ENCODE measurements at places on chromosomes 11 and 22.

DNA sequence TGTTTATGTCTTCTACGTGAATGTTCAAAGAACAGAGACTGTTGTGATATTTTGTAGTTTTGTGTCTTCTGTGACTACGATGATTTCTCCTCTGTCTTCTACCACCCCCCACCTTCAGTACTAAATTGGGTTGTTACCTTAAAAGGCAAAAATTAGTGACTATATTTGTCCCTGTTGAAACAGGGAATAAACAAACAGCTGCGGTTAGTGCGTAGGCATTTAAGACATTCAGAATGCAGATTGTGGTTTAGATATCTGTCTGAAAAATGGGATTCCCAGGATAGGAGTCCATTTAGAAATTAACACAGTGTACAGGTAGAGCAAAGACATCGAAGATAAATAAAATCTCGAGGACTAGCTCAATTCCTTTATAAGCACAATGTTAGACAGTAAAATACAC is 15.6 kb upstream of the ARHGAP42 start:
- DNase-seq: no peak

DNA sequence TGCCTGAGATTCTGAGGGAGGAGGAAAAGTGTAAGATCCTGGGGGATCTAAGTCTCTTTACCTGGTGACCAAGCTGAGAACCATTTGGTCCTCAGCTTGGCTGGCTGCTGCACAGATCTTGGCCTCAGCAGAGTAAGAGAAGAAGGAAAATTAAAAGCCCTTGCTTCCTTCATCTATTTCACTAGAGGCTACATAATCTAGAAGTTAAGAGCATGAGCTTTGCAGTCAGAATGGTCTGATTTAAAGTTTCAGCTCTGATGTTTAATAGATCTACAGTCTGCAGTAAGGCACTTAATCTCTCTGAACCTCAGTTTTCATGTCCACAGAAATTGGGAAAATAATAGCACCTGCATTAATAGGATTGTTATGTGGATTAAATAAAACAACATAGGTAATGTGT is 3.1 kb upstream of the ZBTB16 start:
- no peak for DNase-seq

DNA sequence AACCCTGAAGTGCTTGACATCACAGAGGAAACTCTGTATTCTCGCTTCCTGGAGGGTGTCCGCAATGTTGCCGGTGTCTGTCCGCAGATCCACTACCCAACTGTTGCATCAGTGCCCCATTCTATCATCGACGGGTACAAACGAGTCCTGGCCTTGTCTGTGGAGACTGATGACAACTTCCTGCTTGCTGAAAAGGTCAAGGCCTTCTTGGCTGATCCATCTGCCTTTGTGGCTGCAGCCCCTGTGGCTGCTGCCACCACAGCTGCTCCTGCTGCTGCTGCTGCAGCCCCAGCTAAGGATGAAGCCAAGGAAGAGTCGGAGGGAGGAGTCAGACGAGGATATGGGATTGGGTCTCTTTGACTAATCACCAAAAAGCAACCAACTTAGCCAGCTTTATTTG is 42.9 kb upstream of the DAGLA start:
- no peak for DNase-seq

DNA sequence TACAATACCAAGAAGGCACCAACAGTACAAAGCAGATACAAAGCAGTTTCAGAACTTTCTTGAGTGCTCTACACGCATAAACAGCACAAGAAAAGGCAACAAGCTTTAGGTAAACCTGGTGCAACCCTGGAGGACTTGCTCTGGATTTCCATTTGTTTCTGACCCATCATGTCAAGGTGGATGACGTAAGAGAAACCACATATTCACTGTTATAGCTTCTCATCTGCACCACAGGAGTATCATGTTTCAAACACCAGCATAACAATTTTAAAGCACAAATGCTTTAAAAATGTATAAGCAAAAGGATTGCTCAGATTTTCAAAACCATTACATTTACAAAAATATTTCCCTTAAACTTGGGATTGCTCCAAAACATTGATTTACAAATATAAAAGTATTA is 25.0 kb upstream of the YPEL1 start:
- no peak for DNase-seq

DNA sequence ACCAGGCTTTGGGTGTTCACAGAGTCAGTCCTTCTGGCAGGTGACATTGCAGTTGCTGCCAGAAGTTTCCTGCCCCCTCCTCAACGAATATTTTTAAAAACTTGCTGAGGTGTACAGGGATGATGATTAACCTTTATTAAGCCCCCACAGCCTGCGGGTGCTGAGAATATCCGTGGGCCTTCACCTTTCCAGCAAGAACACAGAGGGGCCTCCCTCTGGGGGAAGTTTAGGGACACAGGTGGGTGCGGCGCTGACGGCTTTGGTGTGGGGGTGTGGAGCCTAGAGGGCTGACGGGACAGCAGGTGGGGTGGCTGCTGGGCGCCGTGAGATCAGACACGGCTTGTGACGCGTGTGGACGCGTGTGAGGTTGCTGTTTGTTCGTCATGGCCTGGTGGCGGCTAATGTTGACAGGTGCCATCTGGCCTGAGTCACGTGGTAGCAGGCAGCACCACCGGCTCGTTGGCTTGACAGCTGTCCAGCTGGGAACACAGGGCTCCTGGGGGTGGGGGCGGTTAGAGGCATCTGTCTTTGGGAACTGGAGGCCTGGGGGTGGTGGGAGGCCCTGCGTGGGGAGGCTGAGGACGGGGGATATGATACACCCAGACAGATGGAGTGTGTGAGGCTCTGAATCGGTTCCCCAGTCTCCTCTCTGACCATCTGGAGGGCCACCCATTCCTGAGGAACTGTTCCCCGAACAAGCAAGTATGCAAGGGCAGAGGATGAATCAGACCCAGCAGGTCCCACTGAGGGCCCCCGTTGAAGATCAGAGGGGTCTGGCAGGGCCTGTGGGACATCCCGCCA is 12.5 kb upstream of the LRRC10B start:
- DNase-seq: no peak

- no peak for DNase-seq
Observed at GRCh38 chr11:36478700-36479329, 31.3 kb downstream of the TRAF6 start.

GRCh38 chr11:66419825-66420224 is 1.0 kb upstream of the NPAS4 start:
- no peak for DNase-seq

GRCh38 chr11:73980001-73980961 is 2.4 kb downstream of the UCP2 start:
- peak; percentile 82 for DNase-seq

GRCh38 chr11:69700278-69701140 is 3.3 kb downstream of the FGF19 start:
- no peak for DNase-seq

DNA sequence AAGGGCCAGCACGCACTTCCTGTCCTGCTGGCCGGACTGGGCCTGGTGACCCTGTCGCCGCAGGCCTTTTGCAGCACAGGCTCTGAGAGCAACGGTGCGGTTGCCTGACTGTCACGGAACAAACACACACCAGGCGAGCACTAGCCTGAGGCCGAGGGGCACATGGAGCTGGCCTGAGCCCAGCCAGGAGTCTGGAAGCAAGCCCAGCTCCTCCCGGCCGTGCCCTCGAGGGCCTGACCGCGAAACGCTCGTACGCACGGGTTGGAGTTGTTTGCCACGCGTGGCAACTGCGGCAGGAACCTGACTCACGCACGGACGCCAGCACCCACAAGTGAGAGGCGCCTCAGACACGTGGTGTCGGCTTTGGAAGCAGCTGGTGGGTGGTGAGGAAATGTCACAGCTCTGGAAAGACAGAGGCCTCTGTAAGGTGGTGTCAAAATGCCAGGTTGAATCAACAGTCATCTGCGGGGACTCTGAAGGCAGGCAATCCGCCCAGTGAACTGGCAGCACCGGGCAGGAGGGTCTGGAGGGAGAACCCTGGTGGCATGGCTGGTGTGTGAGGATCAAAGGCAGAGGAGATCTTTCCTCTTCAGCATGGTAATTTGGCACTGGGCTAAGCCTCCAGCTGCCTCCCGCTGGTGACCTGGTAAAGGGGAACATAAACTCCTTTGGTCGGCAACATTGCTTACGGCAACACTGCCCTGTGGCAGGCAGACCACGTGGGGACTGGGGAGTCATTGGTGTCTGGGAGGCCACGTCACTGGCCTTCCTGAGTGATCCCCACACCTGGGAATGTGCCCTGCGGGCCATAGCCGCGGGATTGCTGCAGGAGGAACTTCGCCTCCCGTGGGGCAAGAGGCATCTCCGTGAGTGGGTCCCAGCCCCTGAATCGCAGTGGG is 15.3 kb upstream of the IL17REL start:
- DNase-seq: no peak

GRCh38 chr11:61342207-61342803 is 9.3 kb downstream of the TKFC start:
- DNase-seq: no peak

- DNase-seq: no peak
Observed at GRCh38 chr22:47402876-47403525, 640.6 kb downstream of the TBC1D22A start.

- DNase-seq: no peak
Observed at GRCh38 chr22:36234213-36234612, 5.1 kb downstream of the APOL2 start.

- no peak for DNase-seq
Observed at GRCh38 chr11:110076371-110076965, 16.7 kb upstream of the ZC3H12C start.

GRCh38 chr11:123190518-123190917 is 4.5 kb downstream of the CLMP start:
- DNase-seq: no peak
